GM23338 (cell line): ENCODE measurements at places on chromosomes 16 and 17.
A peak's percentile ranks its signal among the peaks of the same experiment; 100 is the strongest.

GRCh38 chr17:37714897-37715296 lies 30.0 kb downstream of the HNF1B start:
- DNase-seq = no peak

DNA sequence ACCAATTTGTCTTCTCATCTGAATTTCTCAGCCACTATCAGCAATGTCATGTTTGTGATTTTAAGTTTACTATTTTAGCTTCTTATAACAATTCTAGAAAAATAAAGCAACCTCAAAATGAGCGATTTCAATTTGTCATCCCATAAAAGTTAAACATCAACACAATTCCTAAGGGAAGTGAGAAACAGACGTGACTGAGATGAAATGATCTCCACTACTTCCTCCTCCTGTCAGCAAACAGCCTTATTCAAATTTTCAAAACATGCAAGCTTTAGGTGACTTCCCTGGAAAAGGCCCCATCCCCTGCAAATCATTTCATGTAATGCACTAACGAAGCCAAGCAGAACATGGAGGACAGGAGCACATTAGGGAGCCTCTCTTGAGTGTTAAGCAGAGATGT lies 64.9 kb downstream of the ZNF652 start:
- no peak for DNase-seq

DNA sequence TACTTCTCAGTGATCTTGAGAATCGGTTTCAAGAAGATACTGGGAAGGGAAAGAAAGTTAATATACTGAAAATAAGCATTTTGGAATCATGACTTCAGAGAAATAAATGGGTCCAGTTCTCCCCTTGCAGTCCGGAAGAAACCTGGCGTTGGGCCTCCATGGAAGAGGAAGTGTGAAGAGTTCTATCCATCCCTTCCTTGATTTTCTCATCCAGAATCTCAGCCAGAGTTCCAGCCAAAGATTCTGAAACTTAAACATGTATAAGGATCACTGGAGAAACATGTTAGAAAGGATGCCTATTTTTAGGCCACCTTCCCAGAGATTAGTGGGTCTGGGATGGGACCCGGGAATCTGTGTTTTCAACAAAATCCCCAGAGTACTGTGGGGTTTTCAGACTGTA lies 8.7 kb upstream of the GAS7 start:
- no peak for DNase-seq

DNA sequence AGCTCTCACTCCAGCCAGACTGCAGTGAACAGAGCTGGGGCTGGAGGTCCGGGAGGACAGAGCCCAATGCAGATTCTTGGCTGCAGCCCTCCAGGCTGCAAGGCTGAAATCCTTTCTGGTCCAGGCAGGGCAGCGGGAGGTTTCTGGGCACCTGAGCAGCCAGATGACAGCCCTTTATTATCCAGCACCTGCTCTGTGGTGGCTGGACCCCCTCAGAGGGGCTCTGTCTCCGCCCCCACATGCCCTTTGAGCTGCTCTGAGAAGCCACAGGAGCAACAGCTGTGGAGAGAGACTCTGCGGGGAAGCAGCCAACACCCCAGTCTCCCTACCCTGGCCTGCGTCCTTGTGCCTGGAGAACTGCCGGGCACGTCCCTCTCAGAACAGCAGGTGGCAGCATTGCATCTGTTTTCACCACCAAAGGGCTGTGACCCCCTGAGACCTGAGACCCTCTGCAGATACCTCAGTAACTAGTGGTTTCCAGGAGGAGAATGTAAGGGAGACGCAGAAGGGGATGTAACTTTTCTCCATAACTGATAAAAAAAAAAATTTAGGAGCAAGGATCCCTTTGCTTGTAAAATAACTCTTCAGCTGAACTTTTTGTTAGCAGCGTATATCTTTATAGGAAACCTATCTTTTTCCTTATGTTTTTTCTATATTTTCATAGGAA lies 3.7 kb upstream of the CNP start:
- peak; percentile 93 for DNase-seq
